ENCODE measurements at places on chromosomes 11 and 22. TPM values are rescaled to one million over a fixed set of nuclear protein-coding genes. Genes with fewer than 3 reads are reported as not detected.
A peak's percentile ranks its signal among the peaks of the same experiment; 100 is the strongest.

Gene SCGB1A1
- total RNA-seq, result not detected

Gene UPB1
- total RNA-seq, result 0.29 TPM

Gene CD3G
- 0.46 TPM for total RNA-seq

Gene APOL3
- 60.2 TPM for total RNA-seq

Gene RCOR2
- 1.6 TPM for total RNA-seq

Gene KIAA1671
- 46.6 TPM for total RNA-seq

DNA sequence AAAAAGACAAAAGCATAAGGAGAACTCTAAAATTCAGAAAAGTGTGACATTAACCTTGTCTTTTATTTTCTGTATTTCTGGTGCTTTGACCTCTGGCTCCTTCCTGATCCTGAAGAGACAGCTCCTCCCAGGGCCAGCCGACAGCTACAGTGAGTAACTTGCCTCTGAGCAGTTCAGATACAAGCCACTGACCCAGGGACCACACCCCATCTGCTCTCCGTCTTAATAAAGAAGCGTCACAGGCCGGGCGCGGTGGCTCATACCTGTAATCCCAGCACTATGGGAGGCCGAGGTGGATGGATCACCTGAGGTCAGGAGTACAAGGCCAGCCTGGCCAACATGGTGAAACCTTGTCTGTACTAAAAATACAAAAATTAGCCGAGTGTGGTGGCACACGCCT, 6.5 kb downstream of the MLC1 start:
- no peak for DNase-seq

- DNase-seq, result no peak
Measured at GRCh38 chr22:17269607-17270261, 50.5 kb upstream of the ADA2 start.

DNA sequence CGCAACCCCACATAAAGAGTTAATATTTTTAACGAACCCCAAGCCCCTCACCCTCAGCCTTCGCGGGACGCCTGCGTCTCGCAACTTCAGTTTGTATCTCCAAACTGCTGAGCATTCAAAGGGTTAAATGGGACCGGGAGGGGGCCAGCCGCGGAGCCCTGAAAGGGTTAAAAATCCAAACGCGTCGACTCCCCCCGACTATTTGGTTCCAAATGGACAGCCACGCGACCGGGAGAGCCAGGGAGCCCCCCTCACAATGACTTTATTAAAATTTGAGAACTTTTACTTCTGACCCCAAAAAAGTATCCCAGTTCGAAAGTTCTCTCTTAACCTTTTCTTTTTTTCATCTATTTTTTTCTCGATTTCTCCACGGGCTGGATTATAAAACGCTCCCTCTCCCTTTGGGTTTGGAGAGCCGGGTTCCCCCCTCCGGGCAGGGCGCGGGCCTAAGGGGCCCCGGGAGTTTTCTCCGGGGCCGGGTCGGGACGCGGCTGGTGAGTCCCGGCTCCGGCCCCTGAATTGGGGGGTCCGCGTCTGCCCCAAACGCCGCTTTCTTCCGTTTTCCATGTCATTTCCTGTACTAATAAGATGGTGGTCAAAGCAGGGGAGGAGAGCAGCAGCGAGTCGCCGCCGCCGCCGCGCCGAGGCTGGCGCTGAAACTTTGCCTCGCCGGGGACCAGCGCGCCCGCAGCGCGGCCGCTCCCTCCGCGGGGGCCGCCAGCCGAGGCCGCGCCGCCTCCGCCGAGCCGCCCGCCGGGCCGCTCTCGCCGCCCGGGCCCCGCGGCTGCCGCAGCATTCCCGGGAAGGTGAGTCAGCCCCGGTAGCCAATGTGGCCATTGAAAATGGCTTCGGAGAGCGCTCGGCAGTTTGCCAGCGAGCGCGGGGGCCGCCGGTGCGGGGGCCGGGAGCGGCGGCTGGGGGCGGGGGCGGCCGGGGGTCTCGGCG, at the start of gene PRDM11:
Gene PRDM11 (plus strand): TSS at position 568 of the 945 bp plus-strand sequence. CDS start 35,128 bp downstream, outside the sequence.
- peak; percentile 78 for DNase-seq

DNA sequence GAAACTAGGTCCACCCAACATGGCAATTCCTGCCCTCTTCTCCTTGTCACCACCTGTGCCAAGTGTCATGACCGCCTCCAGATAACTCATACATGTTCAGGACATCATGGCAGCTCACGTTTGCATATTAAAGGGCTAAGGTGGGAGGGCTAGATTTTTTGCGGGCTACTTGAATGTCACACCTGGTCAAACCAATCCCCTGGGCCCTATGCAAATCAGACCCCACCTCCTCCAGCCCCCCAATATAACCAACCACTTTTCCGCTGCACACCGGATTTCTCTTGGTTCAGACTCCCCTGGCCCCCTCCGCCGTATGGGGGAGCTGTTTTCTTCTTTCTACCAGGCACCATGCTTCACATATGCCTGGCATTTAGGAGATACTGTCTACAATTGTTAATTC, 12.6 kb downstream of the UPB1 start:
- DNase-seq, result no peak

GRCh38 chr11:120756931-120757330, 245.4 kb downstream of the GRIK4 start:
- no peak for DNase-seq

- DNase-seq, result no peak
Measured at GRCh38 chr11:64251016-64251752, at the start of gene PLCB3. TSS of gene PLCB3 (plus strand) at chr11:64251530. CDS start at chr11:64251650, 120 bp downstream.

DNA sequence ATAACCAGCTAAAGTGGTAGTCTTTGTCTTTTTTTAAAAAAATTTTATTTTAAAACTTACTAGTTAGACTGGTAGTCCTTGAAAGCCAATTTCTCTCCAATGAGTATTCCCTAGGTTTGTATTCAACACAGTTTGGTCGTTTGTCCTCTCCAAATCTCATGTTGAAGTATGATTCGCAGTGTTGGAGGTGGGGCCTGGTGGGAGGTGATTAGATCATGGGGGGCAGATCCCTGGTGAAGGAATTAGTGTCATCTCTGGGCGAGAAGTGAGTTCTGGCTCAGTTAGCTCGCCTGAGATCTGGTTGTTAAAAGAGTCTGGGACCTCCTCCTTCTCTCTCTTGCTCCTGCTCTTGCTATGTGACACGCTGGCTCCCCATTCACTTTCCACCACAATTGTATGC, 18.0 kb downstream of the FLI1 start:
- no peak for DNase-seq

DNA sequence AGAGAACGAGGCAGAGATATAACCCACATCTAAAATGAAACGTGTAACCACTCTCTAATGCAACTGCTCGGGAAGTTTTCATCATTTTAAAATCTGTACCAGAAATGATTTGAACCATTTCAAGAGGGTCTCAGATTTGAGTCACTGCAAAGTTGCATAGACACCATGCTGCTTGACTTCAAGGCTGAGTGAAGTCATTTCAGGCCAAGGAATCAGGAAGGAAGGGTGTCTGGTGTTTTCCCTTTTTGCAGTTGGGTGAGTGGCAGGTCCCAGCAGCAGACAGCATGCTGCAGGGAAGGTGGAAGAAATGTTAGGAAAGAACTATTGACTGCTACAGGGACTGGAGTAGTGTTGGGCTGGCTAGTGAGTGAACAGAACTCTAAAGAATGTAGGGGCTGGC, 16.5 kb downstream of the TANGO2 start:
- DNase-seq, result no peak
